Fibroblast of skin of left biceps (primary cell): ENCODE measurements at places on chromosomes 4 and X.

DNA sequence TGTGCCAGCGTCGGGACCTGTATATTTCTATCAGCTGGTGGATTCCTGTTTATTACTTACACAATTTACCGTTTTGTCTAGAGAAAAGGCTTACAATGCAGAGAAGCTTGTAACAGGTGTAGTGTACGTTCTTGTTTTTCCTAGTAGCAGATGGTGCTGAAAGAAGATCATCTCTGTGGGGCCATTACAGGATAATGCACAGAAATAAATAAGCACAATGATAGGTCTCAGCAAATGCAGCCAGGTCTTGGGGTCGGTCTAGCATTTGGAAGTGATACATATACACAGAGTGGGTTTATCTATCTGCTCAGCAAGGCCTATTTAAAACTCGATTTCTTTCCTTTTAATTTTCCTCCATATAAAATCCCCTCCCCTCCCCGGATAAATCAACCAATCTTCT, 180.9 kb upstream of the LCORL start:
- DNase-seq: no peak

- DNase-seq: no peak
Measured at GRCh38 chr4:124947622-124948265, 235.2 kb upstream of the ANKRD50 start.

DNA sequence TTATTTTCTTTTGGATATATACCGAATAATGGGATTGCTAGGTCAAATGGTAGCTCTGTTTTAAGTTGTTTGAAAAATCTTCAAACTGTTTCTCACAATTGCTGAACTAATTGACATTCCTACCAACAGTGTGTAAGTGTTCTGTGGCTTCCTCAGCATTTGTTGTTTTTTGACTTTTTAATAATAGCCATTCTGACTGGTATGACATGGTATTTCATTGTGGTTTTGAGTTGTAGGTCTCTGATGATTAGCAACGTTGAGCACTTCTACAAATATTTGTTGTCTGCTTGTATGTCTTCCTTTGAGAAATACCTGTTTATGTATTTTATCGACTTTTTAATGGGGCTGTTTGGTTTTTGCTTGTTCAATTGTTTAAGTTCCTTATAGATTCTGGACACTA, 680.1 kb upstream of the GRIA3 start:
- no peak for DNase-seq

- no peak for DNase-seq
Measured at GRCh38 chr4:4395849-4396627, 9.1 kb downstream of the NSG1 start.

- no peak for DNase-seq
Measured at GRCh38 chrX:110021258-110022022, 18.5 kb downstream of the TMEM164 start.
